ENCODE measurements at places on chromosomes 6 and 20.

DNA sequence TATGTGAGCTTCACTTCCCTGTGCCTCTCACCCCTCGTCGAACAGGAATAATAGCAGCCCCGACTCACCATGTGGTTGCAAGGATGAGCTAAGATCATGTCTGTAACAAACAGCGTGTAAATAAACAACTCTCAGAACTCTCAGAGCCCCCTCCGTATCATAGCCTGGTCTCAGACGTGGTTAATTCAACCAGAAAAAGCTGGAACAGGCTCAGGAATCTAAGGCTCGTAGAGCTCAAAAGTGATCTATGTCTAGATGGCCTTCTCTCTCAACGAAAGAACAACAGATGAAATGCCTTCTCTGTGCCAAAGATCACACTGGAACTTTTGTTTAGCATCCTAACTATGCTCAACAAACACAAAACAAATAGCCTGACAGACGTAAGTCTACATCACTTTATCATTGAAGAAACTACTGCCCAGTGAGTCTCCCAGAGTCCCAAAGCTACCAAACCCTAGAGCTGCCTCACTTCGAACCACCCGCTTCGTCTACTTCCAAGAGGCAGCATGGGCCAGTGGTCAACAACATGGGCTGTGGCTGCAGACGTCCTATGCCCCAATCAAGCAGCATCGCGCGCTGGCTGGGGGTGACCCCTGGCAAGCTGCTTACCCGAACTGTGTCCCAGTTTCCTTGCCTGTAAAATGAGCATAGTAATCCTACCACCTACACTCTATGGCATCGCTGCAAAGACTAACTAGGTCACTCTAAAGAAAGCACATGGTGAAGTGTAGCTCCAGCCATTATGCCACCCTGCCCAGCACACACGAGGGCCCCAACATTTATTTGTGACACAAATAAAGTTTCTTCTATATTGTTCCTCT is 35.1 kb downstream of the NFATC2 start:
- DNase-seq: no peak

- no peak for DNase-seq
Observed at GRCh38 chr6:390914-391558, 516 bp upstream of the IRF4 start.

DNA sequence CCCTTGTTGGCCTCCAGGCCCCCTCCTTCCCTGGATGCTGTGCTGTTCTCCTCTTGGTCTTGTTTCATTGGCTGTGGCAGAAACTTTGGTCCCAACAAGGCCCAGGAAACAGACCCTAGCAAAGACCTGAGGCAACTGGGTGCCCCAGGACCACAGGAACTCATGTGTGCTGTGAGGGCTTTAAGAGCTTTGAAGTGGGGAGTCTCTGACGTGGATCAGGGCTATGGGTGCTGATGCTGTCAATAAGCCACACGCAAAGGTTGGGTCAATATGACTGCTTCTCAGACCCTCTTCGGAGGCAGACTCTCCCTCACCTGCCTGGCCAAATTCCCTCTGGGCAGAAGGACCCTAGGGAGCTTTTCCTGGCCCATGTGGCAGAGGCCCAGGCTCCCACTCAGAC is 91.5 kb upstream of the MLN start:
- no peak for DNase-seq

- DNase-seq: no peak
Observed at GRCh38 chr6:13807696-13808095, 6.7 kb downstream of the MCUR1 start.

GRCh38 chr20:16472045-16472872 is 101.0 kb downstream of the KIF16B start:
- no peak for DNase-seq

GRCh38 chr6:148836751-148837150 is 89.9 kb downstream of the UST start:
- no peak for DNase-seq

DNA sequence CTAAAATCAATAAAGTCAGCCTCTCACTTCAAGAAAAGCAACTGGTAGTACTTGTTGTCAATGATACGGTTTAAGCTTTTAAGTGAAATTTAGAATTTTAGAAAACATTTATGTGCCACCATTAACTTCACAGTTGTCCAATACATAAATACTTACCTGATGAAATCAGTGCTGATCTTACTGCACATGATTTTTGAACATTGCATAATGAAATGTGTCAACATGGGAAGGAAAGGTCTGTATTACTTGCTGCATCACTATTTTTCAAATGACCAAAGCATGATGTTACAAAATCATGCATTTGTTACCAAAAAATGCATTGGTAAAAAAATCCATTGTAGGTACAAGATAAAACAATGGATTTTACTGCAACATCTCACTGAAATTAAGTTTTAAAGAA is 284.3 kb downstream of the EPM2A start:
- no peak for DNase-seq

- no peak for DNase-seq
Observed at GRCh38 chr6:111573892-111574797, 31.5 kb downstream of the TRAF3IP2 start.

GRCh38 chr6:88358846-88359245 is 192.7 kb upstream of the CNR1 start:
- DNase-seq: no peak

- DNase-seq: no peak
Observed at GRCh38 chr20:48823960-48824498, 3.8 kb downstream of the PREX1 start.

DNA sequence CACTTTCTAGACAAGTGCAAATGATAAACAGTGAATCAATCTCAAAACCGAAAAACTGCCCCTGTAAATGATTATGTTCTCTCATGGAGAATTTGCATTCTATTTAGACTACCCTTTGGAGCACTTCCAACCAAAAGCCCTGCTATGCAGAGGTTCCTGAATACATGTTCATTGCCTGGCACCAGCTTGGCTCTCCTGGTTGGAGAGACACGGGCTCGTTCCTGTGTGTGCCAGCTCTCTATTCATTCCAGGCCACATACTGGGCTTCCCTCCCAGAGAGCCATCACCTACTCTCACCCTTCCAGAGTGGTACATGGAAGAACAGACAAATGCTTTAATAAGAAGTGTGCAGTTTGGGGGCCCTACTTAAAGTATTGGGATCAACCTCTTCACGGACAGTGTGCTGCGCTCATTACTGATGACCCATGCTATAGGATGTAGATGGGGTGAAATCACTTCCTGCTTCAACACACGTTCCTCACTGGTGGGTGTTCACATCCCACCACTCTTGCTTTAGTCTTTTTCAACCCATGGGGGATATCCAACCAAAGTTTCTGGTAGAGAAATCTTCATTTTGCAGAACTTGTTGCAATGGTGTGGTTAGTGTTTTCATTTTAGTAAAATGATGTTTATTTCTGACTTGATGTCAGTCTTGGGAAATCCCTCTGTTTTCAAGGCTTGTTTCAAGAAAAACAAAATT is 38.5 kb upstream of the NAA20 start:
- no peak for DNase-seq

DNA sequence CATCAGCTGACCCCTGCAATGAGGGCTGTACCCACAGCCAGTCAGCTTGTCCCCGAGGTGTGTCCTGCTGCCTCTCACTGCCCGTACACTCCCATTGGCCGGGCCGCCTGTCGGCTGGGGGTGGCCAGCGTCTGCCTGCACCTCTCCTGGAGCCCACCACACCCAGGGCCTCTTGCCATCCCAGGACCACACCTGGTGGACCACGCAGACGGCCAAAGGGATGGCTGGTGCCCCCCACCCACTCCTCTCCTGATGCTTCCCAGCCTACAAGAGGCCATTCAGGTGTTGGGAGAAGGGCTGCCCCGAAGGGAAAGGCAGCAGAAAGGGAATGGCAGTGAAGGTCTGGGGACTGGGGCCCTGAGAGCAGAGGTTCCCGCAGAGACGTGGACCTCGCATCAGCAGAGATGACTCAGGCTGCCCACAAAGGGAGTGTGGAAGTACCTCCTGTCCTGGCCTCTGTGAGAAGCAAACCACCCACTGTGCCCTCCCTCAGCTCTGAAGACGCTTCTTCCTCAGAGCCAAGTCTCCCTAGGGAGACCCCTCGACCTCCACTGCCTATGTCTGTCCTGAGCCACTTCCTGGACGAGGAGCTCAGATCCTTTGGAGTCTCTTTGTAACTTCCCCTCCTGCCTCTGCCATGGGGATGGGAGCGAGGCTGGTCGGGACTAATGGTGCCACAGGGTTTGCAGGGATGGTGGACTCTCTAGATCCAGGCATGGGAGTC is 60.9 kb downstream of the PYGB start:
- DNase-seq: no peak

- no peak for DNase-seq
Observed at GRCh38 chr6:150992703-150993102, 127.2 kb downstream of the MTHFD1L start.

GRCh38 chr6:39054577-39055142 is 6.1 kb downstream of the GLP1R start:
- no peak for DNase-seq

DNA sequence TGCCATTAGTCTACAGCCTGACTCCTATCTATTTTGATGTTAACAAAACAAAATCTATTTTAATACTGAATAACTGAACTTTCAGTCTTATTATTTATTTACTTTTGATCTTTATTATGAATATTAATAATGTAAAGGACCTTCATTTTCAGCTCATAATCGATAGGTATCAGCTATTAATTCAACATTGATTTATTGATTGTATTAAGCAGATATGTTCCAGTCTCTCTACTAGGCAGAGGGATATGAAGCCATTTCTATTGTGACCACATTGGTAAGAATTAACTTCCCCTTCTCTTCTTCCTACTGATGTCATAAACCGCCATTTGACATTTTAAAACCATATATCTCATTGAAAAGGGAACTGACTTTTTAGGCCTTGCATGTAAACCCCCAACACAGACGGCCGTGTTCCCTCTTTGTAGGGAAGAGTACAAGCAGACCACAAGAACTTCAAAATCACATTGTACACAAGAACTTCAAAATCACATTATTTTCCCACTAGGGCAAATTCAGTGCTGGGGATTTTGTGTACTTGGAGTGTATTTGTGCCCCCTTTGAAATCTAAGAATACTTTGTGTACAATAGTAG is 69.5 kb upstream of the FABP7 start:
- DNase-seq: no peak

DNA sequence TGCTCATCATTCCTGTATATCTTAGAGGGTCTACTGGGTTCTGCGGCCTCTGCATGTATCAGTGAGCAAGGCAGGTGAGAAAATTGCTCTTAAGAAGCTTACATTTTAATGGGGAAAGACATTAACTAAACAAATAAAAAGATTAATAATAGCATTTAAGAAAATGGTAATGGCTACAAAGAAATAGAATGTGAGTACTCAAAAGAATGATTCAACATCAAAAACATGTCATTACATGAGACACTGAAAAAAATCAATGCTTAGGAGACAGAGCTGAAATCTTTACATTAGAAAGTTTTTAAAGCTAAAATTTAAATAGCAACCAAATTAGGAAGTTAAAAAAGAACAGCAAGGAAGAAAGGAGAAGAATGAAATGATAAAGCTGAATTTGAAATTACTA is 146.9 kb upstream of the PHACTR1 start:
- DNase-seq: no peak

GRCh38 chr6:135498185-135498841 is 773 bp upstream of the AHI1 start:
- DNase-seq: peak; percentile 70

DNA sequence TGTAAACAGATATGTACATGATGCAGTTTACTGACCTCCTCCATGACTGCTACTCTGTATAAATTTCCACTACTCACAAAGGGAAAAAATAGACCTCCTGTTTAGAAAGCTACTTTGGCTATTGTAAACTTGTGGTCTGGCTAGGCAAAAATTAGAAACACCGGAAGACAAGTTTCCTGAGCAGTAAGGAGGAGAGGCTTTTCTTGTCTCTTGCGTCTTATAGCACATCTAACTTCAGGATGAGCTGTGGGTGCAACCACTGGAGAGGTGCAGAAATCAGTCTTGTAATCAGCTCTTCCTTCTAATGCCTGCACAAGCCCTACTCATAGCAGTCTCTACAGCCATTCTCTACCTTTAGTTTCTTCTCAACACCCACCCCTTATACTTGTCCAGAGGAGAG is 296.5 kb upstream of the SLC35B3 start:
- DNase-seq: no peak

GRCh38 chr6:38116248-38116647 is 296.7 kb downstream of the ZFAND3 start:
- no peak for DNase-seq

DNA sequence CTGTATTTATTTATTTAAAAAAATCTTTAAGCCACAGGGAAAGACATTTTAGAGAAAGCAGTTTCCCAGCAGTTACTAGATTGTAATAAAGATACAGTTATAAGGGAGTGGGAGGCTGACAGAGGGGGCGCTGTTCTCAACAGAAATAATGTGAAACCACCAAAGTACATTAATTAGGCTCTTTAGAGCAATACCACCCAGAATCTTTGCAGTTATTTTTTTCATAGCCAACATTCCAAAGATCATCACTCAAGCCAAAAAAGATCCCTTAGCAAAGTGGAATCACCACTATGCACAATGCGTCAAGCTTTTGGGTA is 331.3 kb upstream of the DEFB112 start:
- no peak for DNase-seq

DNA sequence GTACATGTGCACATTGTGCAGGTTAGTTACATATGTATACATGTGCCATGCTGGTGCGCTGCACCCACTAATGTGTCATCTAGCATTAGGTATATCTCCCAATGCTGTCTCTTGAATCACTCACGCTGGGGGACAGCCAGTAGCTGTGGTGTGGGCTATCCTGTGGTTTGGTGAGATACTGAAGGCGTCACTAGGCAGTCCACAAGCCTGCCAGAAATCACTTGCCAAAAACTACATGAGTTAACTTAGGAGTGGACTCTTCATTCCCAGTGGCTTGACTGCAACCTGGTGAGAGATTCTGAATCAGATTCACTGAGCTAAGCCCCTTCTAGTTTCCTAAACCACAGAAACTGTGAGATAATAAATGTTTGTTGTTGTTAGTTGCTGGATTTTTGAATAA is 191.3 kb downstream of the TSHZ2 start:
- no peak for DNase-seq

- no peak for DNase-seq
Observed at GRCh38 chr6:142714951-142715785, 229.8 kb downstream of the HIVEP2 start.

Data from NCI-H748 treated with DMSO at 0.1 percent for 48 hours (cell line).